ENCODE measurements at places on chromosomes 2 and 18. TPM values are rescaled to one million over a fixed set of nuclear protein-coding genes. Genes with fewer than 3 reads are reported as not detected.

- H3K36me3 ChIP-seq: no peaks in the 10 kb centered on the region
- H3K27ac ChIP-seq: no peak overlapping the region
- H3K27me3 ChIP-seq: no peaks in the 10 kb centered on the region
- H3K4me1 ChIP-seq: no peaks in the 10 kb centered on the region
- DNase-seq: no peak
Measured at GRCh38 chr2:36396878-36397539, 41.4 kb downstream of the CRIM1 start.

- H3K36me3 ChIP-seq: peaks cover 6% of the 10 kb centered on the region
- H3K4me3 ChIP-seq: no peak overlapping the region
- H3K27me3 ChIP-seq: no peaks in the 10 kb centered on the region
- no peaks in the 10 kb centered on the region for H3K4me1 ChIP-seq
- no peak overlapping the region for H3K27ac ChIP-seq
Measured at GRCh38 chr2:222613715-222614331, 42.1 kb downstream of the FARSB start.

GRCh38 chr18:10032331-10033015 lies 118.7 kb downstream of the VAPA start:
- H3K4me3 ChIP-seq: no peak overlapping the region
- no peak overlapping the region for H3K27ac ChIP-seq
- no peak for DNase-seq
- no peaks in the 10 kb centered on the region for H3K4me1 ChIP-seq

DNA sequence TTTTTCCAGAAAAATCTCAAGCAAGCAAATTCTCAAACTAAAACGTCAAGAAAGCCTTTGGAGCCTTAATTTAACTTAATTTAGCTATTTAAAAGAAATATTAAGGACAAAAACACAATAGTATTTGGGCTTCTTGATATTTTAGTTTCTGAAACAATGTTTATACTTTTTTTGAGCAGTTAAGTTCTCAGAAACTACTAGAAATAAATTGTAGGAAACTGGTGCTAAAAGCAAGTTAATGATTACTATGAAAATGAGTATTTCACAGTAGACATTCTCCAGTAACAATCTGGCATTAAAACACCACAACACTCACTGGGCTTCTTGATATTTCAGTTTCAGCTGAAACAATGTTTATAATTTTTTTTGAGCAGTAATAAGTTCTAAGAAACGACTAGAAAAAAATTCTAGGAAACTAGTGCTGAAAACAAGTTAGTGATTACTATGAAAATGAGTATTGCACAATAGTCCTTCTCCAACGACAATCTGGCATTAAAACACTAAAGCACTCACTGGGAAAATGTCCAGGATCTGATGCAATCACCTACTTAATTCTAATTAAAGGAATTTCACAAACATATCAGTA lies 45.1 kb downstream of the TRAK2 start:
- no peak overlapping the region for H3K4me3 ChIP-seq
- peaks cover 20% of the 10 kb centered on the region for H3K4me1 ChIP-seq
- peak overlapping the region; percentile 88 for H3K27ac ChIP-seq
- no peaks in the 10 kb centered on the region for H3K36me3 ChIP-seq
- no peak for DNase-seq

DNA sequence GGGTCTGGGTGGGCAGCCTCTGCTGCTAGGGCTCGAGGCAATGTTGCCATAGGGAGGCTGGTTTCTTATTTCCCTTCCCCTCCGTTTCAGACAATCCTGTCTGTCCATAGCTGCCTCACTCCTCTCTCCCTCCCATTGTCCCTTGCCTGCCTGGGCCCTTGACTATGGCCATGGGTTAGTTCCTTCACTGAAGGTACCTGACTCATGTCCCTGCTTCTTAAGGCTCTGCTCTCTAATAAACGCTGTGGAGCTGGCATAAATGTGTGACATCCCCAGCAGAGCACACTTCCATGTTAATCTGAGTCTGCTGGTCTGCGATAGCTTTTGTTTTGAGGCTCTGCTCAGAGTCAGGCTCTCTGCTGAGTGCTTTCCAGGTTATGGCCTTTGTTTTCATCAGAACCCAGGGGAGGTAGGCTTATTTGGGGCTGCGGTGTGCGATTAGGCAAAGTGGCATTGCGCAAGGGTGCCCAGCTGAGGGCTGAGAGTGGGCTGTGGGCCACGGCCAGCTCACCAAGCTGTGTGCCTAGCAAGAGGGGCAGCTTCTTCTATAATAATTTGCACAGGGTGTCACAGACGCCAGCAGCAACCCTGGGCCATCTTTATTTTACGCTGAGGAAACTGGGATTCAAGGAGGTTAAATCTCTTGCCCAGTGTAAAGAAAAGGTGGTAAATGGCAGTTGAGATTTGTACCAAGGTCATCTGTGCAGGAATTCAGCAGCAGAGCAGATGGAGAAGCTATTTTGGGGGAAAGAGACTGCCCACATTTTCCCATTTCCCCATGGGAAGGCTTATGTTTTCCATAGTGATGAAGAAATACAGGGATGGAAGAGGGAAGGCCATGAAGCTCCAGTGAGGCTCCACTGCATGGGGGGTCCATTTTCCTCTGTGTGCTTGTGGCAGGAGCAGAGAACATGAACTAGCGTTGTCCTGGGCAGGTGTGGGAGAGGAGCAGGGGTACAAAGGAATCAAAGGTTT lies 25.6 kb downstream of the MRPL33 start:
- H3K36me3 ChIP-seq: no peaks in the 10 kb centered on the region
- no peak overlapping the region for H3K4me3 ChIP-seq
- no peak overlapping the region for H3K27ac ChIP-seq
- DNase-seq: no peak
- no peaks in the 10 kb centered on the region for H3K4me1 ChIP-seq
- H3K27me3 ChIP-seq: no peaks in the 10 kb centered on the region

- peak; percentile 53 for DNase-seq
- H3K27ac ChIP-seq: no peak overlapping the region
- no peak overlapping the region for H3K4me3 ChIP-seq
- H3K27me3 ChIP-seq: no peaks in the 10 kb centered on the region
- no peaks in the 10 kb centered on the region for H3K4me1 ChIP-seq
Measured at GRCh38 chr2:241941691-241942301, 72.3 kb downstream of the RTP5 start.

DNA sequence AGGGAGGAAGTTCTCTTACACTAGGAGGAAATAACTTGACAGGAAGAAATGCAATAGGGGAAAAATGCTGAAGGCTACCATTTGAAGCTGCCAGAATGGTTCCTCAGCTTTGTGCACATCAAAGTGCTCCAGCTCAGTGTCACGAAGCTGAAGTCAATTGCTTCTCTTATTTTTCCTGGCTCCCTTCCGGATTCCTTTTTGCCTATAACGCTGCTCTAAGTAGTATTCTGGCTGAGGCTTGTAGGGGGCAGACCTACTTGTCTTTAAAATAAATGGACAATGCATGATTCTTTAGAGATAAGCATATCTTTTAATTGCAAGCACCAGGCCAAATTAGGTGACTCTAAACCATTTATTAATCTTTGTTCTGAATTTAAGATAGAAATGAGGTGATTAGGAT lies 60.3 kb upstream of the SCN1A start:
- no peaks in the 10 kb centered on the region for H3K27me3 ChIP-seq
- DNase-seq: no peak
- no peak overlapping the region for H3K27ac ChIP-seq
- no peak overlapping the region for H3K4me3 ChIP-seq

DNA sequence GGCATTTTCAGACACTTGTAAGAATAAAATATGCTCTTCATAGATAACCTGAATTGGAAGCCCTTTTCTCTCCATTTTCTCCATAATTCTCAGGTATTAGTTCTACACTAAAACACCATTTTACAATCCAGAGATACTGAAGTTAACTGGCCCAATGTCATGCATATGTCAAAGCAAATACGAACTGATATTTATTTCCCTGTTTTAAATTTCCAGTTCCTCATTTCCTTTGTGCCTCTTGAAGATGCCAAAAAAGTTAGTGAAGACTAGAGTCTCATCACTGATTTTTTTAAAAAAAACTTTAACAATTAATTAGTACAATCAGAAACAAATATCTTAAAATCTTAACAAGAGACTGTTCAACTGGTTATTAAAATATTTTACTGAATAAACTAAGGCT lies 52.8 kb upstream of the ITGB6 start:
- H3K36me3 ChIP-seq: no peaks in the 10 kb centered on the region
- no peaks in the 10 kb centered on the region for H3K27me3 ChIP-seq
- H3K4me1 ChIP-seq: peaks cover 20% of the 10 kb centered on the region
- H3K4me3 ChIP-seq: no peak overlapping the region
- DNase-seq: no peak

SKOR2 gene
- not detected for total RNA-seq

RIT2 gene
- total RNA-seq: not detected

TTC31 gene
- total RNA-seq: 27.4 TPM

TIGD1 gene
- 1.5 TPM for total RNA-seq

C2orf92 gene
- 4.7 TPM for total RNA-seq

SLC19A3 gene
- total RNA-seq: 20.5 TPM

CYP27C1 gene
- not detected for total RNA-seq

ZNF396 gene
- 1.9 TPM for total RNA-seq

INHBB gene
- 10.0 TPM for total RNA-seq

PARD6G gene
- total RNA-seq: 5.5 TPM

Data from right lobe of liver (tissue), 6 donors.